ENCODE measurements at places on chromosomes 12 and 14. TPM values are rescaled to one million over a fixed set of nuclear protein-coding genes. Genes with fewer than 3 reads are reported as not detected.

The NFATC4 gene
- total RNA-seq, result not detected

The TEDC1 gene
- total RNA-seq, result 25.4 TPM

The LMNTD1 gene
- total RNA-seq, result not detected

The TMEM233 gene
- total RNA-seq, result not detected

The PTCSC3 gene
- total RNA-seq, result not detected

The DRAM1 gene
- 2.3 TPM for total RNA-seq

The DCN gene
- total RNA-seq, result not detected

The RNFT2 gene
- 4.0 TPM for total RNA-seq

The TCL1B gene
- not detected for total RNA-seq

The LBHD2 gene
- total RNA-seq, result not detected

The AKAP6 gene
- total RNA-seq, result 4.4 TPM

The CYP46A1 gene
- total RNA-seq, result 0.36 TPM

The CISTR gene
- total RNA-seq, result not detected

The BEGAIN gene
- total RNA-seq, result 0.84 TPM

The COX8C gene
- not detected for total RNA-seq

The BCL2L14 gene
- total RNA-seq, result 1.9 TPM

DNA sequence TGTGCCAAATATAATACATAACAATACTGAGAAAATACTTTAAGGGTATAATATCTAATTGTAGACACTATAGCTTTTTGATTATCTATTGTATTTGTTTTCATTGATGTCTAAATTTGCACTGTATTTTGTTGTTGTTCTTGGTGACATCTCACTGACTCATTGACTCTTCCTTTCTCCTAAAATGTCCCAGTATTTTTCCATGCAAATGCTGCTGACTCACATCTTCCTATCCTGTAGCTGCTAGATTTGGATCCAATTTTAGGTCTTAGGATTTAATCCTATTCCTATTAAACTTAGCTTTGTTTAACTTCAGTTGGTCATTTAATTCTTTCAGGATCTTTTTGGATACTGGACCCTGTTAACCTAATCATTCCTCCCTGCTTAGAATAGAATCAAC is 148.5 kb downstream of the TMTC2 start:
- no peak for DNase-seq

DNA sequence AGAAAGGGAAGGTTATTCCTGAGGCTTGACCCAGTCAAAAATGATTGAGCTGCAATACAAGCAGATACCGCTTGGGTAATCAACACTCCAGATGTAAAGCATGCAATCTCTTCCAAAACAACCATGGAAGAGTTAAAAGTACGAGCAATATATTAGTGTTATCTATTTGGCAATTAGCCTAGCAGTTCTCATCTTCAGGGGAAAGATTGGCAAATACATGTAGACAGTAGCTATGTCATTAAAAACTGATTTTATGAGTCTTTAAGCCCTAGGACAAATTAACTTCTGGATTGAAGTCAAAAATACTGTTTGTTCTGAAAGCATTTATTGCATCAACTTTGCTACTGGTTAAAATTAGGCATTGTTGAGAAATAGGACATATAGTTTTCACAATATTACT is 9.3 kb upstream of the GYS2 start:
- no peak for DNase-seq

GRCh38 chr12:70110085-70110484 is 133.1 kb upstream of the CNOT2 start:
- DNase-seq, result no peak

DNA sequence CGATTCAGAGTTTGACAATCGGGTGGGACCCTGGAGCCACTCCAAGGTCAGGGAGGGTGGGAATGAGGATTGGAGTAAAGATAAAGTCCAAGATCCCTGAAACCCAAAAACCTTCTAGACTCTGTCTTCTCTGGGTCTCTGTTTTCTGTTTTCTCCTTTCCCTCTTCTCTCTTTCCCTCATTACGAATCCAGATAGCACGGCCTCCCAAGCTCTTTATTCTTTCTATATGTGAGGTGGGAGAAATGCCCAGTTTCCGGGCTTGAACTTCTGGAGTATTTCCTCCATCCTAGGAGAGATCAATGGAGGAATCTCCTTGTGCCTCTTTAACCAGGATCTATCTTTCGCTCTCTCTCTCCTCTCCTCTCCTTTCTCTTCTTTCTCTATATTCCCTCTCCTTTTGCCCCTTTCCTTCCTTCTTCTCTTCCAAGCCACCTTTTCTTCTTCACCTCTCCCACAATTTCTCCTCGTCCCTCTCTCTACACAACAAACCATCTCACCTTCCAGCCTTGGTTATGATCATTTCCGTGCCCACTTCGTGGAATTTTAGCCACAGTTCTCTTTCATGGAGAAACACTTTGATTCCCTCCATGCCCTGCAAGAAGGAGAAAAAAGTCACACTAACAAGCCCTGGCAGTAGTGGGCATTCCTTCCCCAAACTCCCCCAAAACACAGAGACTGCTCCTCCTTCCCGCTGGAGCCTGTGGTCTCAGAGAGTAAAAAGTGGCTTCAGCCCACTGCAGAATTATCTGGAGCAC is 4.4 kb downstream of the TBX5 start:
- DNase-seq, result no peak

- DNase-seq, result no peak
These were observed 156.6 kb downstream of the DAD1 start for GRCh38 chr14:22432348-22432976.

- DNase-seq, result peak; percentile 20
These were observed 163.6 kb upstream of the DYRK2 start for GRCh38 chr12:67484791-67485480.

DNA sequence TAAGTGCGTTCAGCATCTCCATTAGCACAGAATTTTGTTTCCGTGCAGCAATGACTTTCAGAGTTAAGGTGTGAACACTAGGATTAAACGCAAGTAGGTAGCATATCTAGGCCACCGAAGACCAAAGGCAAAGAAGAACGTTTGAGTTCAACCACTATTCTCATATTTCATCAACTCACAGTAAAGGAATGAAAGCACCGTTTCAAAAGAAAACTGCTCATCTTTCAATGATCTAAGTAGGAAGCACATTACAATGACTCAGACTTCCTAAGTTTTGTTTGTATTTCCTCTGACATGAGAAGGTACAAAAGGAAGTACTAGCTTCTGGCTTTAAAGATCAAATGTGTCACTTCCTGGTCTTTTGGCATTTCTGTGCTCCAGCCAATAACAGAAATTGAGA is 57.6 kb downstream of the ACADS start:
- no peak for DNase-seq

GRCh38 chr14:90857866-90858265 is 41.6 kb upstream of the TTC7B start:
- DNase-seq, result no peak

DNA sequence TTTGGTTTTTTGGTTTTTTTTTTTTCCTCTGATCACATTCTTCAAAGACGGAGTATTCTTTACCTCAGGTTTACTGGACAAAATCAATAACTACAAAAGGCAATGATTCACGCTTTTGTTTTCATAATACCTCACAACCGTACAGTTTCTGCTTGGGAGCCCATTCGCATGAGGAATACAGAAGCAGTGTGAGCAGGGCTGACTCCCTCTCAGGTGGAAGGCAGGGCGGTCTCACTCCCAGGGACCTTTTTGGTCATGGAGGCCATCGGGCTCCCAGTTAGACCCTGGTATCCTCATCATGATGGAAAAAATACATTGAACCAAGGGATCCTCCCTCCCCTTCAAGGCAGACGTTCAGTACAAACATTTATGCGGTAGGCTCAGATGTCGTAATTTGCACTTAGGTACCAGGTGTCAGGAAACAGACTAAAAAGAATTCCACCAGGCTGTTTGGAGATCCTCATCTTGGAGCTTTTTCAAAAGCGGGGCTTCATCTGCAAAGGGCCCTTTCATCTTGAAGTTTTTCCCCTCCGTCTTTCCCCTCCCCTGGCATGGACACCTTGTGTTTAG is 19.0 kb upstream of the TIGAR start:
- no peak for DNase-seq

DNA sequence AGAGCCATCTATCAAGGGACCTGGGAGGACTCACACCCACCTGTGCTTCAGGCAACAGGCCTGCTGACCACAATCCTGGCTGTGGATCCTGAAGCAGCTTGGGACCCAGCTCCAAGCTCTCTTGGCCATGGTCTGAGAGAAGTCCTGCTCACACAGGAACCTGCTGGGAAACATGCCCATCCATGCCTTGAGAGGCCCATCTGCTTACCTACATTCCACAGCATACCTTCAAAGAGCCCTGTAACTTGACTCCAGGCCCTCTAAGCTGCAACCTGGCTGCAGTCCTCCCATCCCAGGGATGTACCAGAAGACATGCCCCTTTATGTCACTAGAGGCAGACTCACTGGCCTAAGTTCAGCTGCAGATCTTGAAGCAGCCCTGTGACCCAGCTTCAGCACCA is 61.7 kb upstream of the AMIGO2 start:
- no peak for DNase-seq

DNA sequence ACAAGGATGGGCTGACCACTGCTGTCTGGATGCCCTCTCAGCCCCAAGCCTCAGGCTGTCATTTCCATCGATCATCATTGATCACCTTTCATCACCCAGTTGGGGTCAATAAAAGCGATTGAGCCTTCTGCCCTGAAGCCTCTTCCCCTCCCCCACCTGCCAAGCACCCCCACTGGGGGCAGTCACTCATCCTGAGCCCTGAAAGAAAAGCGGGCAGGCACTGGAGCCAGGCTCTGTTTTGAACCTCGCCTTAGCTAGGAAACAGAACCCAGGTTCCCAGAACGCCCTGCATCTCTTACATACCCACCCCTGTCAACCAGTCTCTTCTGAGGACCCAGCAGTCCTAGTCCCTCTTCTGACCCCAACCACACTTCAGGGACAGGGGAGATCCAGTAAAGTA is 5.8 kb downstream of the SMUG1 start:
- DNase-seq, result no peak

DNA sequence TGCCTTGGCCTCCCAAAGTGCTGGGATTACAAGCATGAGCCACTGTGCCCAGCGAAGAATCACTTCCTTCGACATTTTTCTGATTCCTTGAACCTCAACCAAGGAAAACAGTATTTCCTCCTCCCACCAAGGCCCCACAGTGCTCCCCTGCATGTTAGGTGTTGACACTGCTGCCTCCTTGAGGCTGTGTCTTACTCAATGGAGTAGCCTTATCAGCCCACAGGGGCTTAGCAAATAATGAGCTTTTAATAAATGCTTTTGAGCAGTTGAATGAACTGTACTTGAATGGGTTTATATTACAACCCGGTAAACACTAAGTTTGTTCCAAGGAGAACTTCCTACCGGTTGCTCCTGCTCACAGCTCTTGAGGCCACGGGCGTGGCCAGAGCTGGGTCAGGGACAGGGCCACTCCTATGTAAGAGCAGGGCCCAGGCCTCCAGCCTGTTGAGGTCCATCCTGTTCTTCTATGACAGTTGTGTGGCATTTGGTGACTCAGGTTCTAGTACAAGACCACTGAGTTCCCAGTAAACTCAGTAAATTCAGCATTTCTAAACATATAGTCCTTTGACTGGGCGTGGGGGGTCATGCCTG is 36.8 kb upstream of the TUBA1A start:
- DNase-seq, result no peak

- DNase-seq, result no peak
These were observed 152.2 kb upstream of the CNOT2 start for GRCh38 chr12:70091021-70091521.

- no peak for DNase-seq
These were observed 67.9 kb downstream of the TBX3 start for GRCh38 chr12:114616081-114616480.

DNA sequence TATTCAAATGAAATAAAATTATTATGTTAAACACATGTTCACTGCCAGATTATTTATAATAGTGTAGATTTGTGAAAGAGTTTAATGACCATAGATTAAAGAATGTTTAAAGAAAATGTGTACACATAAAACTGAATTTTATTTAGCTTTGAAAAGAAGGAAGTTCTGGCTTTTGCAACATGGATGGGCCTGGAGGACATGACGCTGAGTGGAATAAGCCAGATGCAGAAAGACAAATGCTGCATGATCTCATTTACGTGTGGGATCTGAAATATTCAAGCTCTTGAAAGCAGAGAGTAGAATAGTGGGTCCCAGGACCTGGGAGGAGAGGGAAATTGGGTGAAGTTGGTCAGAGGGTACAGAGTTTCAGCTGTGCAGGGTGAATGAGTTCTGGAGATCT is 1261.2 kb downstream of the TMEM121 start:
- no peak for DNase-seq

- DNase-seq, result peak; percentile 16
These were observed 51.3 kb downstream of the LRCOL1 start for GRCh38 chr12:132558861-132559623.

DNA sequence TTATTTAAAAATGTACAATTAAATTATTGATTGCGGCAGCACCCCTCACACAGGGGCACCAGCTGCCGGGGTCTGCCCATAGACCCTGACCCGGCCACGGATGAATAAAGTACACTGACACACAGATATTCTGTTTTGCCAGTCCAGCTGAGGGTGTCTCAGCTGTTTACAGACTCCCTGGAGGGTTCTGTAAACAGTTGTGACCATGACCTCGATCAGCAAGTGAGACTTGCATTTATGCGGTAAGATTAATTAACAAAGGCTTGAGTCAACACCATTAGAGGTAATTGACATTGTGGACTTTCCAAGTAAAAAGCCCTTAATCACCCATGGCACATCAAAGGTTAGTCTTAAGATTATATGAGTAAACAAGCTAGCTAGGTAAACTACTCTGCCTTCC is 94.3 kb downstream of the FUT8 start:
- no peak for DNase-seq

DNA sequence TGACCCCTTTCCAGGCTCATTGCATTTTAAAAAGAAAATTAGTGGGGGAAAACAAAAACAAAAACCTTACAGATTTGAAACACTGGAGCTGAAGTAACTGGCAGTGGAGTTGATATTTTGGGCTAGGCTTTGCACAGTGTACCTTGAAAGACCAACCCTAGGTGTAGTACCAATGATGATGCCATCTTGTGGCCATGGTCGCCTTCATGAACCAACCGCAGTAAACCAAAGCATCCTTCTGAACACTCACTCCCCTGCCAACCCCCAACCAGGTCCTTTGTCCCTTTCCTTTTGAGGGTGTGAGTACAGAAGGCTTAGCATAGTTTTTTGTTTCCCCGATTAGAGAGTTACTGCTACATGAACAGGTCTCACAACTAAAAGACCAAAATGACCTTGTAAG is 5.9 kb downstream of the TOMM20L start:
- no peak for DNase-seq

DNA sequence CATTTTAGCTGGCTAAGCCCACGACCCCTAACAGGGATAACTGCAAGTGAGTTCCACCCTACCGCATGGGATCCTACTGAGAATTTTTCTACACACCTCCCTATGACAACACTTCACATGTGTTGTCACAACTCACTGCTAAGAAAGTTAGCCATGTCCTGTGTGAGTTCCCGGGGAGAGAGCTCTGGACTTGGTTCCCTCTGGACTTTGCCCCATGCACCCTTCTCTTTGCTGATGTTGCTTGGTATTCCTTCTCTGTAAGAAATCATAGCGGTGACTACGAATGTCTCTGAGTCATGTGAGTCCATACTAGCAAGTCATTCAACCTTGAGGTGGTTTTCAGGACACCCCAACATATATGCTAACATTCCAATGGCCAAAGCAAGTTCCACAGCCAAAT is 9.5 kb upstream of the CDKN3 start:
- DNase-seq, result no peak

All from CD4-positive, alpha-beta memory T cell (primary cell).